Substantia nigra (tissue), 51 donors: ENCODE measurements at places on chromosomes 6 and 20.

DNA sequence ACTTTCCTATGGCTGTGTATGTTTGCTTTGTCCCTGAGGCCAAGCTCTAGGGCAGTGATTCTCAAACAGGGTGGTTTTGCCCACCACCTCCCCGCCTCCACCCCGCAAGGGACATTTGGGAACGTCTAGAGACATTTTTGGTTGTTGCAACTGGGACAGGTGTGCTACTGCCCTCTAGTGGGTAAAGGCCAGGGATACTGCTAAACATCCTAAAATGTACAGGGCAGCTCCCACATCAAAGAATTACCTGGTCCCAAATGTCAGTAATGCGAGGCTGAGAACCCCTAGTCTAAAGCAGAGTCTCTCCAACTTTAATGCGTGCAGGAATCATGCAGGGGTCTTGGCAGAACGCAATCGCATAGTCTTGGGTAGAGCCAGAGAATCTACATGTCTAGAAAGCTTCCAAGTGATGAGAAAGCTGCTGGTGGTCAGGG, 5.1 kb downstream of the KCNS1 start:
- DNase-seq = peak; percentile 19

- no peak for DNase-seq
These were observed 132.4 kb upstream of the SNX9 start for GRCh38 chr6:157690441-157691210.

DNA sequence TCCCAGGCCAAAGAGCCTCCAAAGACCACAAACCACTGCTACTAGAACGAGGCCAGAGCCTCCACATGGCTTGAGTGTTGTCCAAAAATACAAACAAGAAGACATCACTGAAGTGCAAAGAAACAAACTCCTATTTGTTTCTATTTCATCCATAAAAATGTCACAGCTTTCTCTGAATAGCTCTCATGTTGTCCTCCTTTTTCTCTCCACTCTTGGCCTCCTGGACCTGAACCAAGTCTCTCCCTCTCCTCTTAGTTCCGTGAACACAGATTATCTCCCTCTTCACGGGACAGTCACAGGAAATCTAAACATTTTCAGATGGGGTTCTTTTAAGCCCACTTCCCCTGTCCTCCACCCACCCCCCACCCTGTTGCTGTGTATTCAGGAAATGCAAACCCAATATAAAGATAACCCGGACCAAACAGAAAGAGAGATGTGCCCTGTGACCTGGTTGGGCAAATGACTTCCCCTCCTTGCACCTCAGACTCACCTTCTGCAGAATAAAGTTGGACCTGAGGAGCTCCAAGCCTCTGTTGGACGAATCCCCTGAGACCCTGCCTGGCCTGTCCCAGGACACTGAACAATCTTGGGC, 75.8 kb upstream of the MRPS10 start:
- no peak for DNase-seq

GRCh38 chr6:145929037-145929633, 35.0 kb downstream of the SHPRH start:
- no peak for DNase-seq

DNA sequence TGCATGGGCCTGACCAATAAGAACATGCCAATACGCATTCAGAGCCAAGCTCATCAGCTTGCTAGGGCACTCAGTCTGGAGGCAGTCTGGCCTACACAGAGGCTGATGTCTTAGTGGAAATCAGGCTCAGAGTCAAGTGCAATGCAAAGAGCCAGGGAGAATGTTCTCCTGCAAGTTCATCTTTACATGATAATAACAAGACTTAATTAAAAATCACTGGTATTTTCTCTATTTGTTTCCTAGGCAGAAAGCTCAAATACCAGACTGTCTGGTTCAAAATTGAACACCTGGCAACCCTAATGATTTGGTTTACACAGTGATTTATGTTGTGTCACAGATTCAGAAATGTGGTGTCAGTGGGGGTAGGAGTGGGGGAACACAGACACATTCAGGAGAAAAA, 689.3 kb upstream of the FLRT3 start:
- no peak for DNase-seq

DNA sequence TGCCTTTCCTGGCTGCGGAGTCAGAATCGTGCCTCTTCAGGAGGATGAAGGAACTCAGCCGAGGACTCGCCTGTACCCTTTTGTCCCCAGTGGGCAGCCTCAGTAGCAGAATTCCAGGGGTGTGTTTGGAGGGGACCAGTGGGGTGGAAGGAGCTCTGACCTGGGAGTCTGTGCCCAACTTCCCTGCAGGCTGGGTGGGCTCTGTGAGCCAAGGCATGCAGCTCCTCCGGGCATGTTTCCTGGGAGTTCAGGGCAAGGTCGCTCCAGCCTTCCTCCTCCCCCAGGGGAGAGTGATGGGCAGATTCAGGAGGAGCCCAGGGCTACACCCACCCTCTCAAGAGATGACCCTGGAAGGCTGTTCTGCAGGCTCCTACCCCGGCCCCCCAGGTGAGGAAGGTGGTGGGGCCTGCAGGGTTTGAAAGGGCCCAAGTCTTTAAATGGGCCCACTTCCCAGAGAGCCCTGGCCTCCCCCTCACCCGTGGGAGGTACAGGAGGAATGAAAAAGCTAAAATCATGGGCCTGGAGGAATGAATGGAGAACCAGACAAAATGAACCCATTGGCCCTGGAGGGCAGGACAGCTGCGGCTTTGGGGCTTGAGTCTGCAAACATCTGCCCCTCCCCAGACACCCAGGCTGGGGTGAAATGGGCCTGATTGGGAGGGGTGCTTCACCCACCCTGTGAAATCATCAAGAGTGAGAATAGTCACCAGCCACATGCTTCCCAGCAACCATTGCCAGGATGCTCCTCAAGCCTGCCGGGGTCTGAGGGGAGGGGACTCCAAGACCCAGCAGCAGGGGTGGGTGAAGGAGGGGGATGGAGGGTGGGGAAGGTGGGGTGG, 77.6 kb upstream of the PMEPA1 start:
- DNase-seq = no peak

DNA sequence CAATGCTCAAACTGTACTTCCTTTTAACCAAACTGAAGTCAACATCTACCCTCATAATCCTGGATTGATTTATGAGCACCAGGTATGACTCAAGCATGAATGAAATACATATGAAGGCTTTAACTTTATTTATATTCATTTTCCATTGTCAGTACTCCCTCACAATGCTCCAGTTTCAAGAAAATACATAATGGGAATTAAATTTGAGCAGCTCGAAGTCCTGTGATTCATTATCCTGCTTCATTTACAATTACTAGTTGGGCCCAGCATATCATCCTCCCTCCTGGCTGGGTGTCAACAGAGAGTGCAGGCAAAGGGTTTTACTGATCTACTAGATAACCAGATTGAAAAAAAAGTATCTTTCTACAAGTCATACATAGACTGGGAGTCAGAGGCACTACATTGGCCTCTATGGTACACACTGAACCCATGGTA, 10.1 kb downstream of the SAMHD1 start:
- DNase-seq = no peak

DNA sequence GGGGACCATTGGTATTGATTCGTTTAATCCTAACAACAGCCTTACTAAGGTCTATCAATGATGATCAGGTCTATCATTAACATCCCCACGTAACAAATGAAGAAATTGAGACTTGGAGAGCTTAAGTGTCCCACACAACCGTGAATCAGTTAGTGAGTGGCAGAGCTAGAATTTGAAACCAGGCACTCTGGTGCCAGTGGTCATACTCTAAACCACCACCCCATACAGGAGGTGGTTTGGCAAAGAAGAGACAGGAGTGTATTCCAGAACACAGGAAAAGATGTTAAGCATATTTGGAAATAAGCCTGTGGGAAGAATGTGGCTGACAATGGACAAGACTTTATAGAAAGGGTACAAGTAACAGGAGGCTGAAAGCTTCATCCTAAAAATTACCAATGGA, 35.7 kb upstream of the MARCKS start:
- no peak for DNase-seq
